LHCN-M2 (cell line): ENCODE measurements at places on chromosomes 5 and 9. TPM values are rescaled to one million over a fixed set of nuclear protein-coding genes. Genes with fewer than 3 reads are reported as not detected.

The PLPPR1 gene
- total RNA-seq = not detected in 2 replicates

The TAL2 gene
- not detected in 2 replicates for total RNA-seq

The C6 gene
- not detected in 2 replicates for total RNA-seq

The CMYA5 gene
- 0.06 TPM in 2 replicates for total RNA-seq

DNA sequence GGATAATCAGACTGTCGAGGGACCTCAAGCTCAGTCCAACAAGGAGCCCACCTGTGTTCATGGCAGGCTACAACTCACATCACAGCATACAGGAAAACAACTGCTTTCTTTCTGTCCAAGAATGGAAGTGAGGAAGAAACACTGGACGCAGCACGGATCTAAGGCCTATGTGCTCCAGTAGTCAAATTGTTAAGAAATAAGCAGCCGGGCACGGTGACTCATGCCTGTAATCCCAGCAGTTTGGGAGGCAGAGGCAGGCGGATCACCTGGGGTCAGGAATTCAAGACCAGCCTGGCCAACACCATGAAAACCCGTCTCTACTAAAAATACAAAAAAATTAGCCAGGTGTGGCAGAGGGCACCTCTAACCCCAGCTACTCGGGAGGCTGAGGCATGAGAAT lies 427.8 kb downstream of the BNC2 start:
- DNase-seq = peak; percentile 72

The GMCL2 gene
- not detected in 2 replicates for total RNA-seq

- DNase-seq = no peak
Observed at GRCh38 chr5:146640285-146640896, 124.4 kb upstream of the GPR151 start.

GRCh38 chr5:68744206-68744605 lies 349.6 kb upstream of the SLC30A5 start:
- no peak for DNase-seq

The GRM6 gene
- not detected in 2 replicates for total RNA-seq

GRCh38 chr9:90600029-90600428 lies 42.6 kb downstream of the DIRAS2 start:
- no peak for DNase-seq

DNA sequence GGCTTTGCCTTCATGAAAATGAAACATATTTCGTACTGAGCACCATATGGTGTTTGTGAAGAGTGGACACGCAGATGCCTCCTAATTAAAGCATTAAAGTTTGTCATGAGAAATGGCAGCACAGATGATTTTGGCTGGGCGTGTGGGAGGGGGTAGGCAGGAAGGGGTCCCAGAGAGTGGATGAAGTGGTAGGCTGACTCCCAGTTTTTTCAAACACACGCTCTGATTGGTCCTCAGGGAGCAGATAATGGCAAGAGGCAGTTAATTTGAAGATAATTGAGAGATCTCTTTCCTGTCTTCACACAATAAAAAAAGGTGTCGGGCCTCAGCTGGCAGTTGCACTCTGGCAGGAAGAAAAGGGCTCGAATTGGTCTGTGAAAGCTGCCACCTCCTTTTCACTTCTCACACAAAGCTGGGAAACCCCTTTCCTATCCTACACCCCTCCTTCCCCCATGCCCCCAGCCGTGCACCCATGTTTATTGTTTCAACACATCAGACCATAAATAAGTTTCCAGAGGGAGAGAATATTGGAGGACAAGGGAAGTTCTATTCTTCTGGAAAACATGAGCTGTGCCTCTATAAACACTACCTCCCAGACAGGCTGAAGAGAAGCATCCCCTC lies 429.6 kb downstream of the ARHGEF28 start:
- DNase-seq = no peak

- DNase-seq = no peak
Observed at GRCh38 chr5:151622367-151623088, 31.4 kb upstream of the FAT2 start.

- no peak for DNase-seq
Observed at GRCh38 chr5:125196481-125197111, 450.2 kb upstream of the ZNF608 start.

- peak; percentile 80 for DNase-seq
Observed at GRCh38 chr5:116502616-116503015, 72.0 kb downstream of the SEMA6A start.

GRCh38 chr9:30348904-30349303 lies 2035.5 kb upstream of the ACO1 start:
- DNase-seq = no peak

- no peak for DNase-seq
Observed at GRCh38 chr5:143860211-143860610, 48.2 kb downstream of the HMHB1 start.
